ENCODE measurements at places on chromosomes 6 and 20. TPM values are rescaled to one million over a fixed set of nuclear protein-coding genes. Genes with fewer than 3 reads are reported as not detected.

The PEX6 gene
- total RNA-seq = 25.1 TPM

DNA sequence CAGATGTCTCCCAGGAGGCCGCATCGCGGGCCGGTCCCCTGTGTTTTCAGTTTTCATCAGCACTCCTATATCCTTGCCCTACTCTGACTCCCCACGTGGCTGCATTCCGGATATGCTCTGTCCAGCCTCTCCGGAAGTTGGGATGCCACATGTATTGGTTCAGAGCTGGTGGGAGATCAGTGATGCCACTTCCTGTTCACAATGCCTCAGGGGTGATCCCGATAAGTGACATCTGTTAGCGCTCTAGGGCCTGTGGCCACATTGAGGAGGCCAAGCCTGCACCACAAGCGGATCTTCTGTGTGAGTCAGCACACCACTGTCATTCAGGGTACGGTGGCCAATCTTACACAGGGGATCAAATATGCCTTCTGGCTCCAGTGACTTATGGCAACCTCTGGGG lies 57.8 kb downstream of the PPP1R3G start:
- H3K27ac ChIP-seq = no peak overlapping the region
- no peaks in the 10 kb centered on the region for H3K36me3 ChIP-seq
- no peaks in the 10 kb centered on the region for H3K27me3 ChIP-seq
- no peak overlapping the region for H3K4me3 ChIP-seq
- DNase-seq = no peak

DNA sequence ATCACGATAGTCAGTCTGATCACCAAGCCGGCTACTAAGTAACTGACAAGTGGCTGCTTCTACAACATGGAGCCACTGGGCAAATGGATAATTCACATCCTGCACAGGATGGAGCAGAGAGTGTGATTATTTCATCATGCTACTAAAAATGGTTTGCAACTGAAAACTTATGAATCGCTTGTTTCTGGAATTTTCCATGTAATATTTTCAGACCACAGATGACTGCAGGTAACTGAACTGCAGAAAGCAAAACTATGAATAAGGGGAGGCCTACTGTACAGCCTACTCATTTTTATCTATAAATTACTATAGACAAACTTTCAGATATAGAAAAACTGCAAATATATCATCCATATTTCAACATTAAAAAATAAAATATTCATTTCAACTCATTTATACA lies 91.5 kb downstream of the EPB41L2 start:
- DNase-seq = no peak
- H3K36me3 ChIP-seq = no peaks in the 10 kb centered on the region
- peaks cover 61% of the 10 kb centered on the region for H3K4me1 ChIP-seq
- H3K27me3 ChIP-seq = no peaks in the 10 kb centered on the region
- no peak overlapping the region for H3K27ac ChIP-seq

The FABP7 gene
- not detected for total RNA-seq

The SYNDIG1 gene
- total RNA-seq = not detected

- no peaks in the 10 kb centered on the region for H3K27me3 ChIP-seq
- H3K36me3 ChIP-seq = peaks cover 39% of the 10 kb centered on the region
- no peak overlapping the region for H3K27ac ChIP-seq
- no peak for DNase-seq
- no peak overlapping the region for H3K4me3 ChIP-seq
These were observed 411.0 kb downstream of the SYNE1 start for GRCh38 chr6:152226119-152226518.

GRCh38 chr20:23826541-23827021 lies at the start of gene CST2:
Gene CST2, minus strand, starts transcription at chr20:23826729. Its CDS starts 69 bp downstream, at chr20:23826660.
- H3K27me3 ChIP-seq = no peaks in the 10 kb centered on the region
- peak; percentile 60 for DNase-seq
- peaks cover 11% of the 10 kb centered on the region for H3K4me1 ChIP-seq
- H3K36me3 ChIP-seq = no peaks in the 10 kb centered on the region
- no peak within 1 kb of the TSS for H3K4me3 ChIP-seq
- no peak within 1 kb of the TSS for H3K27ac ChIP-seq

GRCh38 chr6:64497634-64498033 lies 862.0 kb downstream of the PHF3 start:
- H3K27me3 ChIP-seq = no peaks in the 10 kb centered on the region
- no peaks in the 10 kb centered on the region for H3K4me1 ChIP-seq
- no peaks in the 10 kb centered on the region for H3K36me3 ChIP-seq
- no peak overlapping the region for H3K27ac ChIP-seq
- H3K4me3 ChIP-seq = no peak overlapping the region
- DNase-seq = no peak

The DNAH8 gene
- total RNA-seq = not detected

GRCh38 chr20:47412083-47412482 lies 55.6 kb upstream of the ZMYND8 start:
- no peaks in the 10 kb centered on the region for H3K36me3 ChIP-seq
- H3K27me3 ChIP-seq = no peaks in the 10 kb centered on the region
- DNase-seq = no peak
- no peak overlapping the region for H3K4me3 ChIP-seq

DNA sequence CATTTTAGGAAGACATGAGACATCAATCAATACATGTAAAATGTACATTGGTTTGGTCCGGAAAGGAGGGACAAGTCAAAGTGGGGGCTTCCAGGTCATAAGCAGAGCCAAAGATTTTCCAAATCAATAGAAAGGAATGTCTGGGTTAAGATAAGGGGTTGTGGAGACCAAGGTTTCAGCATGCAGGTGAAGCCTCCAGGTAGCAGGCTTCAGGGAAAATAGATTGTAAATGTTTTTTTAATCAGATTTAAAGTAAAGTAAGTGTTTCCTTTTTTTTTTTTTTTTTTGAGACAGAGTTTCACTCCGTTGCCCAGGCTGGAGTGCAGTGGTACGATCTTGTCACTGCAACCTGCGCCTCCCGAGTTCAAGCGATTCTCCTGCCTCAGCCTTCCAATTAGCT lies 16.8 kb upstream of the SERPINB9 start:
- no peak overlapping the region for H3K27ac ChIP-seq
- no peaks in the 10 kb centered on the region for H3K4me1 ChIP-seq
- no peaks in the 10 kb centered on the region for H3K27me3 ChIP-seq
- no peaks in the 10 kb centered on the region for H3K36me3 ChIP-seq
- DNase-seq = no peak

The HAO1 gene
- not detected for total RNA-seq

The ADGRB3 gene
- not detected for total RNA-seq

DNA sequence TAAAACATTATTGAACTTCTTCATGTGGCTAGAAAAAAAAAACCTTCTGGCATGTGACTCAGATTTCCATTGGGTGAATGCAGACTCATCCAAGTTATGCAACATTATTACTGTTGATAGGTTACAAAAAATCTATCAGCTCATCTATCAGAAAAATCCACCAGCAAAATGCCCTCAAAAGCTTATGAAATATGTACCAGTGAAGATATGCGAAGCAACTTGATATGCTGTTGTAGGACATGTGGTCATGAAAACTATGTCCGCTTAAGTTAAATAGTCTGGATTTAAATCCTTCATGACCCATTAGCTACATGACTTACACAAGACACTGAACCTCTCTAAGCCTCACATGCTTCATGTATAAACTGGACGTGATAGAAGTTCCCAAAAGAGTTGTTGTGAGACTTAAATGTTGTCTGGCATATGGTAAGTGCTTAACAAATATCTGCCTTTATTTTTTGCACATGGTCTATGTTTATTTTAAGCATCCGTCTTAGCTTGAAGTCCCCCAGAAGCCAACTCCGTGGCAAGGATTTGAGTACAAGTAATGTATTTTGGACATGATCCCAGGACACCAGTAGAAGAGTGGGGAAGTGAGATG lies 12.5 kb upstream of the BFSP1 start:
- H3K4me1 ChIP-seq = peaks cover 28% of the 10 kb centered on the region
- H3K4me3 ChIP-seq = no peak overlapping the region
- peak overlapping the region; percentile 87 for H3K27ac ChIP-seq
- no peak for DNase-seq

The GABRR2 gene
- not detected for total RNA-seq

DNA sequence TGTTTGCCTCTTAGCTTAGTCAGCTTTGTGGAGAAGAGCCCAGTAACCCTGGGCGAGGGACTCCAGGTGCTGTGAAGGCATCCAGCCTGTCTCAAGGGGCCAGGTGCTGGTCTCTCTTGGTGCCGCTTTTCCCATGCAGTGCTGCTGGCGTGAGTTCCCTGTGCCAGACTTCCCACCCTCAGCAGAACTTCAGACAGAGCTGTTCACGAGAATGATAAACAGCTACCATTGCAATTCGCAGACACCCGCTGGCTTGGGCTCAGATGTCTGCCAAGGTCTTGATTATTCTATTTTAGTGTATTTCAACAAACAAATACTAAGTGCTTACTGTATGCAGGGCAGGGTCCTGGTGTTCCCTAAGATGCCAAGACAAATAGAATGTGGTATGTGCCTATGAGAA lies 57.7 kb downstream of the RNF217 start:
- no peak overlapping the region for H3K4me3 ChIP-seq
- DNase-seq = no peak
- 0 out of 2 replicates have a peak, but pooled peaks cover 4% of the 10 kb centered on the region for H3K36me3 ChIP-seq
- H3K27ac ChIP-seq = no peak overlapping the region

The PPDPF gene
- 47.2 TPM for total RNA-seq

- no peak overlapping the region for H3K27ac ChIP-seq
- peaks cover 13% of the 10 kb centered on the region for H3K27me3 ChIP-seq
- H3K36me3 ChIP-seq = no peaks in the 10 kb centered on the region
These were observed 112.0 kb upstream of the PDE10A start for GRCh38 chr6:165774903-165775601.

GRCh38 chr6:113936093-113936934 lies 34.6 kb downstream of the HDAC2 start:
- no peak overlapping the region for H3K4me3 ChIP-seq
- H3K27ac ChIP-seq = no peak overlapping the region
- H3K27me3 ChIP-seq = no peaks in the 10 kb centered on the region

DNA sequence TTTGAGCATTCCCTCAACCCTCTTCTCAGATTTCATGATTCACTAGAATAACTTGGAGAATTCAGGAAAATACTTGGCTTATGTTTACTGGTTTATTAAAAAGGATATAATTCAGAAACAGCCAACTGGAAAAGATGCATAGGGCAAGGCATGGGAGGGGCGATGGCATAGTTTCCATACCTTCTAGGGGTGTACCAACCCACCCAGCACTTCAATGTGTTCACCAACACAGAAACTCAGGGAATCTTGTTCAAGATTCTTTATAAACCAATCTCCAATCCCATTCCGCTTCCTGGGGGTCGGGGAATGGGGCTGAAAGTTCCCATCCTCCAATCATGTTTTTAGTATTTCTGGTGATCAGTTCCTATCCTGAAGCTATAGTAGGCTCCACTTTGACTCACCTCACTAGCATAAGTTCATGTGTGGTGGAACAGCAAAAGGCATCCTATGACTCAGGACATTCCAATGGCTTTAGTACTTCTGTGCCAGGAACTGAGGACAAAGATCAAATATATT lies 164.4 kb downstream of the SIM1 start:
- H3K27ac ChIP-seq = peak overlapping the region; percentile 93
- H3K27me3 ChIP-seq = no peaks in the 10 kb centered on the region
- DNase-seq = peak; percentile 91
- no peak overlapping the region for H3K4me3 ChIP-seq

DNA sequence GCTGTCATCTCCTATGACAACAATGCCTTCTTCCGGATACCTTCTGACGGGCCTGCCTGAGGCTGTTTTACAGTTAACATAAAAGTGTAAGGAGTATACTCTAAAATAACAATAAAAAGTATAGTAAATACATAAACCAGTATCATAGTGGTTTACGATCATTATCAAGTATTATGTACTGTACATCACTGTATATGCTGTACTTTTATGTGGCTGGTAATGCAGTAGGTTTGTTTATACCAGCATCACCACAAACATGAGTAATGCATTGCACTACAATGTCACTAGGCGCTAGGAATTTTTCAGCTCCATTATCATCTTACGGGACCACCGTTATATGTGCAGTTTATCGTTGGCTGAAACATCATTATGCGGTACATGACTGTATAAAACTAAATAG lies 76.5 kb downstream of the VEGFA start:
- H3K4me1 ChIP-seq = peaks cover 82% of the 10 kb centered on the region
- no peaks in the 10 kb centered on the region for H3K36me3 ChIP-seq
- H3K27ac ChIP-seq = peak overlapping the region; percentile 18
- DNase-seq = peak; percentile 87
- H3K4me3 ChIP-seq = no peak overlapping the region
- H3K27me3 ChIP-seq = no peaks in the 10 kb centered on the region

- no peak for DNase-seq
- no peak overlapping the region for H3K27ac ChIP-seq
- no peaks in the 10 kb centered on the region for H3K27me3 ChIP-seq
These were observed 318.6 kb downstream of the LRFN2 start for GRCh38 chr6:40268614-40269013.

GRCh38 chr6:41467061-41467460 lies 79.1 kb upstream of the FOXP4 start:
- H3K27ac ChIP-seq = no peak overlapping the region
- no peak overlapping the region for H3K4me3 ChIP-seq
- DNase-seq = no peak
- peaks cover 25% of the 10 kb centered on the region for H3K4me1 ChIP-seq
- H3K27me3 ChIP-seq = no peaks in the 10 kb centered on the region

DNA sequence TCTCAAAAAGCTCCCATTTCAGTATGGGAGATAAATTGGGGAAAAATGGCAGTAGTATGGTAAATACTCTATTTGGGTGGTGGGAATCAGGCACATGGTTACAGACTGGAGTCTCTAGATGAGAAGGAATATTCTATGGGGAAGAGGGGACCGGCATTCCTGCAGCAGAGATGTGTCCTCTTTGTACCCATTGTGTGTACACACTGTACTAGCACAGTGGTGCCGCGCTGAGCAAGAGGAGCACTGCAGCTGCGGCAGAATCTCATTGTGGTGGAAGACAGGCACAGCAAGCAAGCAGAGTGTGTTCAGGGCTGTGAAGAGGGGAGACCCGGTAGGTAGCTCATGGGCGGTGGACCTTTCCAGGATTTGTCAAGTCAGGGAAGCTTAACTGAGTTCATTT lies 13.0 kb downstream of the AFDN start:
- no peak for DNase-seq
- no peaks in the 10 kb centered on the region for H3K27me3 ChIP-seq
- no peak overlapping the region for H3K27ac ChIP-seq
- H3K4me1 ChIP-seq = peaks cover 40% of the 10 kb centered on the region
- no peak overlapping the region for H3K4me3 ChIP-seq
- H3K36me3 ChIP-seq = no peaks in the 10 kb centered on the region

The SLC2A10 gene
- 19.2 TPM for total RNA-seq

DNA sequence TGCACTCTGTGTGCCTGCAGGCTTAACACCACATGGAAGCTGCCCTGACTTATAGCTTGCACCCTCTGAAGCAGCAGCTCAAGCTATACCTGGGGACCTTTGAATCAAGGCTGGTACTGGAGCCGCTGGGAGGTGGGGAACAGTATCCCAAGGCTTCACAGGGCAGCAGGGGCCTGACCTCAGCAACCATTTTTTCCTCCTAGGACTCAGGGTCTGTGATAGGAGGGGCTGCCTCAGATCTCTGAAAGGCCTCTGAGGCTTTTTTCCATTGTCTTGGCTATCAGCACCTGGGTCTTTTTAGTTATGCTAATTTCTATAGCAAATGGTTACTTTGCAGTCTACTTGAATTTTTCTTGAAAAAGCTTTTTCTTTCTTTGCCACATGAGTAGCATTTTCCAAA lies 80.2 kb upstream of the OPRM1 start:
- H3K4me3 ChIP-seq = no peak overlapping the region
- H3K36me3 ChIP-seq = no peaks in the 10 kb centered on the region
- no peaks in the 10 kb centered on the region for H3K4me1 ChIP-seq

The SLC22A7 gene
- total RNA-seq = not detected

The CCN6 gene
- not detected for total RNA-seq
